ENCODE measurements at places on chromosomes 1 and 21.

GRCh38 chr1:1399872-1400575 is 889 bp upstream of the CCNL2 start:
- no peak for DNase-seq

GRCh38 chr1:36968730-36969129 is 65.6 kb downstream of the GRIK3 start:
- no peak for DNase-seq

- DNase-seq = no peak
Measured at GRCh38 chr1:192157067-192157466, 1.2 kb upstream of the RGS18 start.

- no peak for DNase-seq
Measured at GRCh38 chr1:115190540-115191170, 101.4 kb upstream of the TSPAN2 start.

DNA sequence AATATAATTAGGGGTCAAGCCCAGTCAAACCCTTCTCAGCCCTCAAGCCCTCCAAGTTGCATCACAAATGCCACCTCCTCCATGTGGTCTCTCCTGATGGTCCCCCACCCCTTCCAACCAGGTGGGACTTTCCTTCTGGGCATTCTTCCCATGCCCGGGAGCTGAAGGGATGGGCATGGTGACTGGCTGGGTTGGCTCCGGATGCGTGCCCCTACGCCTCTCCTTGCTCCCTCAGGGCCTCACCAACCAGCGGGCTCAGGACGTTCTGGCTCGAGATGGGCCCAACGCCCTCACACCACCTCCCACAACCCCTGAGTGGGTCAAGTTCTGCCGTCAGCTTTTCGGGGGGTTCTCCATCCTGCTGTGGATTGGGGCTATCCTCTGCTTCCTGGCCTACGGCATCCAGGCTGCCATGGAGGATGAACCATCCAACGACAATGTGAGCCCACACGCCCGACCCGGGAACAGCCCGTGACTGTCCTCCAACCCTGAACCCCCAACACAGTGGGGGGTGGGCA is 7.5 kb downstream of the ATP1A2 start:
- DNase-seq = no peak

All from stimulated activated CD8-positive, alpha-beta memory T cell treated with anti-CD3 and anti-CD28 coated beads, Interleukin-2, amount 100 ng/mL, for 1 hour (primary cell).